ENCODE measurements at places on chromosomes 5 and 9.
A peak's percentile ranks its signal among the peaks of the same experiment; 100 is the strongest.

GRCh38 chr5:171444582-171444981 is 25.1 kb downstream of the FGF18 start:
- DNase-seq = no peak

GRCh38 chr9:21919377-21920362 is 74.5 kb downstream of the CDKN2A start:
- no peak for DNase-seq

GRCh38 chr9:83396813-83397212 is 141.4 kb downstream of the FRMD3 start:
- DNase-seq = no peak

DNA sequence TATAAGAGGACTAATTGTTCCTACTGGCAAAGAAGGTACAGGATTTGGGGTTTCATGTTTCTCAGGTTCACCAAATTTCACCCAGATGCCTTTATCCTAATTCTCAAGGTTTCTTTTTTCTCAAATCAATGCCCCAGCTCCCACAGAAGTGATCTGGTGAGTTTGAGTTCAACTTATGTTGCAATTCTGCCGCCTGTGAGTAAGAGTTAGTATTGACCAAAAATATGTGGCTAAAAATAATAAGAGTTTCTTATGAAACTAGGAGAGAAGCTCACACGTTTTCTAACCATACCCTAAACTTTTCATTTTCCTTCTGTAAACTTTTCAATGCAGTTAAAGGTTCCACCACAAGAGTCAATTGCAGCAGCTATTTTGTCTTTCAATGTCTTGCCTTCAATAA is 15.1 kb downstream of the SLCO6A1 start:
- DNase-seq = no peak

DNA sequence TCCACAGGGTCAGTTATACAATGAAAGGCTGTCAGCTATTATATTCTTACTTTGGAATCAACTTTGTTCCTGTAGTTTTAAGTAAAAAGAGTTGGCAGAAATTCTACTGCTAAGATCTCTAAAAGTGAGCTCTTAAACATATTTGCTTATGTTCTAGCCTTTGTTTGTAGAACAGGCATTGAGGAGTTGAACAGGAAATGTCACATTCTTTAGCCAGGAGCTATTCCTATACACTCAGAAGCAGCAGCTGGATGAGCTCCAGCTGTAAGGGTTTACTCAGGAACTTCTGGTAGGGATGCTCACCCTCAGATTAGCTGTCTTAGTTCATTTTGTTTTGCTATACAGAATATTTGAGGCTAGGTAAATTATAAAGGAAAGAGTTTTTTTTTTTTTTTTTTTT is 22.4 kb upstream of the SPINK14 start:
- DNase-seq = peak; percentile 5

DNA sequence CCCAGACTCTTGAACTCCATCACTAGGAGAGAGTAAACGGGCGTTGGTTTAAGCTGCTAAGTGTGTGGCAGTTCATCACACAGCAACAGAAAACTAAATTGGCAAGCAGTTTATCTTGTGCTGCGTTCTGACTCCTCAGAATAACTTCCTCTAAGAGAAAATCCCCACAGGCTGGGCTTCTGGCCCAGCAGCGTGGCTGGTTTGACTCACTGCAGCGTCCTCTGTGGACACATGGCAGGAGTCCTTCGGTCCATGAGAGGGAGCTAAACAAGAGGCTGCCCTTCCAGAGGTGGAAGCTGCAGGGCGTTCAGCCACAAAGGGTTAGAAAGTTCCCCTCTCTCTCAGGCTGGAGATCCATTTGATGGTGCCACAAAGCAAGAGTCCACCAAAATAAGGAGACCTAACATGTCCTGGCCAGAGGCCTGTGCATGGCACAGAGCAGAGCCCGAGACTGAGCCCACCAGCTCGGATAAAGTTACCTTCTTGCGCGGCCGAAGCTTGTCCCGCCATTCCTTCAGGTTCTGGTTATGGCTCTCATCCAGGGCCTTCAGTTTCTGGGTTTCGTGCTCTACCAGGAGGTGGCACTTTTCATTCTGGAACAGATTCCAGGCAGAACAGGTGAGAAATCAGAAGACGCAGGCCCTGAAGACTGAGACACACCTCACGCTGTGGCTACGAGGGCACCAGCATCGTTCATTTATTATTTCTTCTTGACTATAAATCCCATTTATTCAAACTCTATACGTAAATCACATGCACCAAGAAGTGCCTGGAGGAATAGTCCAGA is 46.2 kb upstream of the FBXW11 start:
- DNase-seq = no peak

DNA sequence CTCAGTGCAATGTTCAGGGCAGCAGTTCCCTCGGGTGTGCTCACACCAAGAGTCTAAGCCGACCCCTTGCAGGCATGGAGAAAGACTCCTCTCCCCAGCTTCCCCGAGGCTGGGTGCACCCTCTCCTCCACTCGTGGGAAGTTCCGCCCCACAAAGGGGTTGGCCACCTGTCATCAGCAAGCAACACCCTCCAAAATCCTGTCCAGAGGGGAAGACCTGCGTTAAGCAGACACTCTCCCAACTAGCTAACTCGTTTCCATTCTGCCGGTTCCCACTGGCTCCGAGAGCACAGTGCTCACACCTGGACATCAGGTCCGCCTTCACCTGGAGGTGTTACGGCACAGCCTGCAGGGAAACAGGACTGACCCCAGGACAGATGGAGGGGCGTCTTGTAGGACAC is 117.9 kb upstream of the IRX4 start:
- DNase-seq = no peak

GRCh38 chr9:76643399-76644117 is 120.7 kb upstream of the PCA3 start:
- no peak for DNase-seq

GRCh38 chr9:128225770-128226411 is 22.7 kb downstream of the DNM1 start:
- DNase-seq = no peak

DNA sequence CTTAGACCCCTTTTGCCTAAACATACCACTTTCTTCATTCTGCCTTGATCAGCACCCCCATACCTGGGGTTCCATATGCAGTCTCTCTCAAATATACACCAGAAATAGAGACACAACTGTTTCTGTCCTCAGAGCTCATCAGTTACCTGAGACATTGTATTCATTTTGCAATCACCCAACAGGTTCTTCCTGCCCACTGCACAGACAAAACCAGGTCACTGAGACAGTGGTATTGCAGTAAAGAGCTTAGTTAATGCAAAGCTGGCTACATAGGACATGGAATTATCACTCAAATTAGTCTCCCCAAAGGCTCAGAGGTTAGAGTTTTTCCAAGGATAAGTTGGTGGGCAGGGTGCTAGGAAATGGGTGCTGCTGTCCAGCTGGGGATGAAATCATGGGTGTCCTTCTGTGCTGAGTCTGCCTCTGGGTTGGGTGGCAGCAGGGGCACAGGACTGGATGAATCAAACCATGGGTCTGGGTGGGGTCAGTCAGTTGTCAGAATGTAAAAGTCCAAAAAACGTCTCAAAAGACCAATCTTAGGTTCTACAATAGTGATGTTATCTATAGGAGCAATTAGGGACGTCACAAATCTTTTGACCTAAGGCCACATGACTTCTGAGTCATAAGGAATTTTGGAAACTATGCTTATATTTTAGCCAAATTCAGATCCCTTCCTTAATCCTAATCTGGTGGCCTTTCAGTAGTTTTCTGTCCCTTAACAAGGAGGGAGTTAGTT is 41.0 kb downstream of the KCNV2 start:
- DNase-seq = no peak

DNA sequence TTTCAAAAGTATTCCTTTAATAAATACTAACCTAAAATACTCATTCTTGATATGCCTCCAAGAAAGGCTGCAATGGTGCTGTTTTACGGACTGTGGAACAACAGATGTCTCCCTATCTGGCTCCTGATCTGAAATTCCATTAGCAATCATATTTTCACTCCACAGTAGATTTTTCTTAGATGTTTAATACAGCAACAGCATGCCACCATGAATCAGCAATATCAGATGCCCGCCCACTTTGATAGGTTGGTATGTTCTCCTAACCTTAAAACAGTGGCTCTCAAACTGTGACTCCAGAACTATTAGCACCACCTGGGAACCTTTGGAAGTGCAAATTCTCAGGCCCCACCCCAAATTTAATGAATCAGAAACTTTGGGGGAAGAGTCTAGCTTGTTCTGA is 110.2 kb downstream of the MLLT3 start:
- DNase-seq = no peak

DNA sequence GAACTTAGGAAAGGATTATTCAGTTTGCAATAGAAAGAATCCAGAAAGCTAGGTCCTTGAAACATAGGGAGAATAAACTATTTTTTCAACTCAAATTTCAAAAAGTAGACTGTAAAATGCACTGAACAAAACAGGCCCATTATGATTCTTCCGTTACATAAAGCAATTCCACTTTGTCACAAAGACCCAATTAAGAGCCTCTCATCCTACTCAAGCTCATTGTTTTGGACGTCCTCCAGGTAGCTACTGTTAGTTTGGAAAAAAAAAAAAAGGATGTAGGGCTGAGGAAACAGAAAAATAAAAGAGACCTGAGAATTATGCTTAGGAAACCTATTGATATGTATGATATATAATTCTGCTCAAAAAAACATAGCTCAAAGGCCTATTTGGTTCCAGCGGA is 74.0 kb downstream of the DIRAS2 start:
- no peak for DNase-seq

DNA sequence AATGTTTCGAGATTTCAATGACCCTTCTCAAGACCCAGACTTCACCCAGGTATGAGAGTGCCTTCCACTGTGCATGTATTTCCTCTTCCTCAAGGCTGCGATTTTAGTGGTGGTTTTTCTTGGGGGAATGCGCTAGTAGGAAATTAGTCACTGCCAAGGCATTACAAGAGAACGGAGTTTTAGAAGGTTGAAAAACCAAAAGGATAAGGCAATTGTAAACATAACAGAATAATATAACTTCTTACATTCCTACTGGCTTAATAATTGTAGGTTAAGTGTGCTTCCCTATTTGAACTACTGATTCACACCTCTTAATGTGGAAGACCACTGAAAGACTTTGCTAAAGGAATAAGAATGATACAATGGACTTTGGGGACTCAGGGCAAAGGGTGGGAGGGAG is 38.9 kb downstream of the ACO1 start:
- no peak for DNase-seq

DNA sequence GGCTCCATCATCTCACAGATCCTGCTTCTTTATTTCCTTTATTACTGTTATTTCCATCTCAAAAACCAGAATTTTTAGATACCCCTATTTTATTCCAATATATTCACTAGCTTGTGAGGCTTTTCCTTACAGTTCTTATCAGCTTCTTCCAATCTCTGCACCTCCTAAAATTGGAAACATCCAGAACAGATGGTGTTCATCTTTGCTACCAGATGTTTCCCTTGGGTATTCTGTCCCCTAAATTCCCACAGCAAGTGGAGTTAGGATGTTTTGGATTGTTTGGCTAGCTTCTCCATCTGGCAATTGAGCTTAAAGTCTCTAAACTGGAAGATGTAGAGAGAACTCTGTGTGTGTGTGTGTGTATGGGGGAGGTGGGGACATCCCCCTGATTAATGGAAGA is 580.4 kb downstream of the DTWD2 start:
- DNase-seq = no peak

DNA sequence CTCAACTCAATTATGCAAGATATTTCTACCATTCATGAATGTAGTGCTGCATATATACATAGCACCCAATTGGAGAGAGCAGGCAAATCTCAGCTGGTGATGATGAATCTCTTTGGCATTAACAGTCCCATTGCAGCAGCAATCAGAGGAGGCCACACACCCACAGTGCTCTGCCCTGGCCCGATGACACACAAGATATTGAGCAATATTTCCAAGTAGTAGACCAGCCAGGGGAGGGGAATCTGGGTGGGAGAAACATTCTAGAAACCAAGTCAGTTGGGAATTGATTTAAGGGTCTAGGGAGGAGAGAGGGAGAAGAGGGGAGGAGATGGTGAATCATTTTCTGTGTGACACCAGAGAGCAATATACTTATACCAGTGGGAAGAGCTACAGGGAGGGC is 14.9 kb upstream of the C5orf63 start:
- no peak for DNase-seq

DNA sequence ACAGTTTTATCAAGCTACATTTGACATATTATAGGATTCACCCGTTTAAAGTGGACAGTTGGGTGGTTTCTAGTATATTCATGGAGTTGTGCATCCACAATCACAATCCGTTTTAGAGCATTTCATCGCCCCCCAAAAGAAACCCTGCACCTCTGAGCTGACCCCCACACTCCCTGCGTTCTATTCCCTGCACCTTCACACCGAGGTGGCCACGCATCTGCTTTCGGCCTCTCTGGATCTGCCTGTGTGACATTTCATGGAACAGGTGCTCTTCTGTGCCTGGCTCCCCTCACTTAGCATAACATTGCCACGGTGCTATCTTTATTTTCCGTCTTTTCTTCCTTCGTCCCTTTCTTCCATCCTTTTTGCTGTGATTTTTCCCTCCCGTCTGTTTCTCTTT is 32.7 kb downstream of the HRH2 start:
- no peak for DNase-seq

DNA sequence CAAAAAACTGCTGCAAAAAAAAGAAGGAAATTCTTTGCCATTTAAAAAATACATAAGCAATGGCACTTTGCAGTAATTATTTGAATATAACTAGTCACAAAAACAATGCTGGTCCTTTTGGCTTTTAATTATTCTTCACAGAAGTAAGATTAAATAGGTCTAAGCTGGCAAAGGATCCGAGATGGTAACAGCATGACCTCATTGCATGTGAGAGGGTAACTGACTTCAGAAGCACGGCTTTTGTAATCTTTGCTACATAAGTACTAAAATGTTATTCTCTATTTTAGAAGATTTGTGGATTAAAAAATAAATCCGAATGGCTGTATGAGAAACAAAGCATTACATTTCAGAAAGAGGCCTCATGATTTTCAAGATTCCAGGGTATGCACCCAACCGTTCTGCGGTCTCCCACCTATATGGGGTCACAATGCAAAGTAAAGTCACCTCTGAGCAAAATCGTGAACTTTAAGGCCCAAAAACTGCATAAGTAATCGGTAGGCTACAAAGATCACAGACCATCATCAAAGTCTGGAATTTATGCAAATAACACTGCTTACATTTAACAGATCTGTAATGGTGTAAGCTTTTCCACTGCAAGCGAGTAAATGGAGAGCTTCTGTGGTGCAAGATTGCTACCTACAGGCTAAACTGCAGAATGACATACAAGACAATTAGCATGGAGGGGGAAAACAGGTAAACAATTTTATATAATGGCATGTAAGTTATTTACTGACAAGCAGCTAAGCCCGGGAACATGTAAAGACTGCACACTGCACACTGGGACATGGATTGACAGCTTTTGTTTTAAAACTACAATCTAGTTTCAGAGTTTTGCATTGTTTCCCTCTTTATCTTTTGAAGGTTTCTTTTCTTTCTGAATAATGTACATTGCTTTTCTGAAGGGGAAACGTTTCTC is 231.6 kb downstream of the SLF1 start:
- DNase-seq = peak; percentile 22
